ENCODE measurements at places on chromosomes 4 and X. TPM values are rescaled to one million over a fixed set of nuclear protein-coding genes. Genes with fewer than 3 reads are reported as not detected.

The EDA2R gene
- polyA plus RNA-seq, result 6.1 TPM

The STOX2 gene
- 26.1 TPM for polyA plus RNA-seq

The AADAT gene
- polyA plus RNA-seq, result 79.3 TPM

The GRIA3 gene
- 7.8 TPM for polyA plus RNA-seq

The DGKK gene
- polyA plus RNA-seq, result 1.3 TPM

The CSN1S1 gene
- polyA plus RNA-seq, result not detected

The SPATA4 gene
- not detected for polyA plus RNA-seq

The ARAP2 gene
- 2.1 TPM for polyA plus RNA-seq

The NWD2 gene
- polyA plus RNA-seq, result 0.16 TPM

The ESX1 gene
- polyA plus RNA-seq, result not detected

The SLC38A5 gene
- 3.3 TPM for polyA plus RNA-seq

The MAGED4 gene
- 320 TPM for polyA plus RNA-seq

The HMGN5 gene
- polyA plus RNA-seq, result 0.80 TPM

The MAGEB1 gene
- not detected for polyA plus RNA-seq

The MMRN1 gene
- 2.2 TPM for polyA plus RNA-seq

The SPP1 gene
- 0.52 TPM for polyA plus RNA-seq

The SOX3 gene
- 1.2 TPM for polyA plus RNA-seq

The DDX3X gene
- polyA plus RNA-seq, result 165 TPM

The NMU gene
- 55.7 TPM for polyA plus RNA-seq

The MAML3 gene
- 10.2 TPM for polyA plus RNA-seq

The GPR119 gene
- not detected for polyA plus RNA-seq

The DSPP gene
- not detected for polyA plus RNA-seq

The NOX1 gene
- polyA plus RNA-seq, result not detected

The GPRASP2 gene
- polyA plus RNA-seq, result 96.4 TPM

The TASL gene
- polyA plus RNA-seq, result not detected

The FTSJ1 gene
- 76.5 TPM for polyA plus RNA-seq

The NSUN7 gene
- 0.51 TPM for polyA plus RNA-seq

Data from neural cell (in vitro differentiated cells).